Breast epithelium (tissue), 4 donors: ENCODE measurements at places on chromosomes 12 and 14. TPM values are rescaled to one million over a fixed set of nuclear protein-coding genes. Genes with fewer than 3 reads are reported as not detected.

Gene TBC1D30
- total RNA-seq: 16.4 TPM

DNA sequence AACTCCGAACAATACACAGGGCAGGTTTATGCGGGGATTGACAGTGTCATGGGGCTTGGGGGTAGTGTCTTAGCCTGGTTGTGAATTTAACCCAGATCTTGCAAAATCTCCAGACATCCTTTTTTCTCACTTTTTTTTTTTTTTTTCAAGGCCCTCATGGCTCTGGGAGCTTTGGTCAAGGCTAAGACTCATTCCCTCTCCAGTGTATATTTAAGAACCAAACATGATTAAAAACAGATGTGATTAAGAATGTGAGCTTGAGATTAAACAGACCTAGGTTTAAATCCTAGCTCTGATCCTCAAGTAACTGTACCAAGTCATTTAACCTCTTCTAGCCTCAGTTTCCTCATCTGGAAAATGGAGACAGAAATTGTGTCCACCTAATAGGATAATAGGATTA, 151.7 kb upstream of the FUT8 start:
- no peak for DNase-seq

Gene CYP27B1
- 2.2 TPM for total RNA-seq

- no peak for DNase-seq
Measured at GRCh38 chr12:49903700-49904423, at the start of gene FAIM2. Gene FAIM2, minus strand, starts transcription at chr12:49903900. Its CDS starts 108 bp downstream, at chr12:49903792.

Gene DAO
- not detected for total RNA-seq

DNA sequence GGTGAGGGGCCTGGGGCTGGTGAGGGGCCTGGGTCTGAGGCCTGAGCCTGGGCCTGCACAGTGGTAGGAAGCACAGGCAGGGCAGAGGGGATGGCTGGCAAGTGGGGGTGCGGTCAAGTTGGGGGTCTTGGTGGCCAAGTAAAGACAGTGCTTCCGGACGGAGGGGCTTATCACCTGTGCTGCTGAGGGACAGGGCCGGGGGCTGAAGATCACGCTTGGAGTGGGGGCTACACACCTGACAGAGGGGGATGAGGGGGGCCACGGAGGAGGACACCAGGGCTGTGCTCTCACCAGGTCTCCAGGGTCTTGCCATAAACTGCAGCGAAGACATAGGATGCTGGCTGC, 12.2 kb downstream of the TEDC1 start:
- no peak for DNase-seq

Gene C12orf50
- total RNA-seq: not detected

DNA sequence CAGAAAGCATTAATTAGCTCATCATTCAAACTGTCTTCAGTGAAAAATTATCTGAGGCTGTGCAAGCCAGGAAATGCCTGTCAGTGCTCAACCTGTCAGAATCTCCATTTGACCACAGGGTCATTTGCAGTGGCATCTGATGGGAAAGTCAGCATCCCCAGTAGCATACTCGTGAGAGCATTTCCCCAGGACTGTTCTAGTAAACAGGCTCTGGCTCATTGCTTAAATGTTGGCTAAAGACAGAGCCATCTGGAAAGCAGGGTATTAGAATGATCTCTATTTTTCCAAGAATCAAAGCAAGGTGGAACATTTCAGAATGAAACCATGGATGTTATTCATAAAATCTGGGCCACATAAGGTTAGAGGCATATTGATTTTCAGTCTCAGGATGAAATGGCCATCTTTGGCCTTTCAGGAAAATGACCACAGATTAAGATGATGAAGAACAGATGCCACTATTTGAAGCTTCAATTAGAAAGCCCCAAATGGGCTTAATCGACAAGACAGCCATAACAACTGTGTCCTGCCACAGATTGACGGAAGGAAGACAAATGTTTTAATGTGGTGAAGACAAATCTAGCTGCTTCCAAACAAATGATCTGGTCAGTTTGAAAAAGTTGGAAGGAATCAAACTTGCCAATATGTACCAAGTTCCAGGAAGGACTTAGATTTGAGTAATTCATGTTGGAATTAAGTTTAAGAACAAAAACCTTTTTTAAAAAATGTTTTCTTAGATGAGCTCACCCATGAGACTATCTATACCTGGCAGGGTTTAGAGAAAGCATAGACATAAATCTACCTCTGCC, 94.0 kb upstream of the FAR2 start:
- no peak for DNase-seq

Gene AQP5
- total RNA-seq: 3.1 TPM

DNA sequence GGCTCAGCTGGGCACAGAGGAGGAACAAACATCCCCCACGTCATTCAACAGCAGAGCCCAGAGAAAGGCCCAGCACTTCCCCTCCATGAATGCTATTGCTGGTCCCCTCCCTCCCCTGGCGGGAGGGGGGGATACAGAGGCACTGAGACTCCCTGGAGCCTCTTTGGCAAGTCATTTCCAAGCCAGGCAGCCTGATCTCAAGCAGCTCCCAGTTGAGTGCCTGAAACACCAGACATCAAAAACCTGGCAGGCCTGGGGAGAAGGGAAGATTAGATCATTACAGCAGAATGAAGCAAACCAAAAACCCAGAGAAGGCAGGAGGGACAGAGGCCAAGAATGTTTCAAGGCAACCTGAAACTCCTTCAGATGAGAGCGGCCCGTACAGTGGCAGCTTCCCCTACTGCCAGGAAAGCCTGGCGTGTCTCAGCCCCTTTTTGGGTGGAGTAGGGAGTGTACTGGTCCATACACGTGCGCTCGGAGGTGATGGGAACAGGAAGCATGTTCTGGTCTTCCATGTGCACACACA, 92.1 kb downstream of the LRRC74A start:
- DNase-seq: no peak

Gene RPS6KA5
- total RNA-seq: 19.2 TPM

- DNase-seq: peak; percentile 47
Measured at GRCh38 chr14:77314043-77314442, 6.6 kb downstream of the POMT2 start.

Gene SERPINA6
- total RNA-seq: 12.5 TPM

DNA sequence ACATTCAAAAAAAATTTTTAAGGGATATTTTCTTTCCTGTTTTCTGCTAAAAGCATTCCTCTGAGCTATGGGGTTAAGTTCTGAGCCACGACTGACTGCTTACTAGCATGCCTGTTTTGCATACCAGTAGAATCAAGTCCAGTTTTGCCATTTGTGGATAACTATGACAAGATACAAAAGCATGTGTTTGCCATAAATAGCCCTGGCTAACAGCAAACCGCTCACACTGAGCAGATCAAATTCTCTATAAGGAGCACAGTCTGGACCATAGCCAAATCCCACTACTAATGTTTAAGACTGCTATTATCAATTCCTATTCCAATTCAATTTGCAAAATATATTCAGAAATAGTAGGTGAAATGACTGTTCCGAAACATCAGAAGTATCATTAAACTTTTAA, 3.2 kb downstream of the CFL2 start:
- no peak for DNase-seq

- peak; percentile 17 for DNase-seq
Measured at GRCh38 chr14:54366736-54367735, 29.8 kb upstream of the CDKN3 start.

DNA sequence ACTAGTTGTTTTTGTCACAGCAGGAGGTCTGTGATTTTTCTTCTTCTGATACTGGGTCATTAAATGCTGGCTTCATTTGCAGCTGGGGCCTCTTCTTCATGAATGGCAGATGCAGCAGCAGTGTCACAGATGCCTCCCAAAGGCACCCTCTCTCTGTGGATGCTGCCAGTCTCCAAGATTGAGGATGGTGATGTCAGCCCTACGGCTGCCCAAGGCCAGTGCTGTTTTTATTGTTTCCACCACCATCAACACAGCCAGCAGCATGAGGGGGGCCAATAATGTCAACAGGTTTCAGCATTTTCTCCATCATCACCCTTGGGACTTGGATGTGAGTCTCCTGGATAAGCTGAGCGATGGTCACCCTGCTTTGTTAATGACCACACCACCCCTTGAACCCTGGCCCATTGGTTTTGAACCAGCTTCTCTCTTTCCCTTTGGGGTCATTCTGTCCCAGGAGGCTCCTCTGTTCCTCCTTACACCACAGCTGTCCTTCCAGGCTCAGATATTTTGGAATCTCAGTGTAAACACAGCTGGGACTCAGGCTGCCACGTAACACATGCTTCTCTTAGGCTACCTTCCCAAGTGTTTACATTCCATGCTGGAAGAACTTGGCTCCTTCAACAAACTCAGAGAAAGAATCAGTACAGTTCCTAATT, 151.7 kb upstream of the DDHD1 start:
- DNase-seq: no peak

GRCh38 chr14:101857226-101857625, 95.7 kb downstream of the PPP2R5C start:
- no peak for DNase-seq

DNA sequence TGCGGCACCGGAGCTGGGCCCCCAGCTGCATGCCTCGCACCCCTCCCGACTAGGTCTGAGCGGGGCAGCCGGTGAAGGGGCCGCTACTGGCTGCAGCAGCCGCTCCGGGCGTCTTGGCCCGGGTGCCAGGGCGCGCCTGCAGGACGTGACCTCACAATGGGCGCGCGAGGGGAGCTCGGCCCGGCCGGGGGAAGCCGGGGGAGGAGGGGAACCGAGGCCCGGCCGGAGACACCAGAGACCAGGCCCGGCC, 353 bp downstream of the BAG5 start:
- DNase-seq: no peak

DNA sequence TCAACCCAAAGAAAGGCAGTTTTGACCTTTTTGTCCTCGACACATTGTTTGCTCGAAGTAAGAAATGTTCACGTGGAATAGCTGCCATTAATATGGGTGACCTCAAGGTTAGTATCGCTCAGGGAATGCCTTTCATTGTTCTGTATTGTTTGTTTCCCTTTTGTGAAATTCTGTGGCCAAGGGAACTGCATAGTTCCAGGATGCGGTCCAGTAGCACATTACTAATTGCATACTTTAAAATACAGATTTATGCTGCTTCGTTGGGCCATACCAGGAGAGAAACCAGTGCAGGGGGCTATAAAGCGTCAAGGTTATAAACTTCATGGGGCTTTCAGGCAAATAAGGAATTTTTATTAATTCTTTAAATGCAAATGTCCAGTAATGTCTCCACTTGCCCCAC, 73.3 kb upstream of the USP44 start:
- DNase-seq: no peak

DNA sequence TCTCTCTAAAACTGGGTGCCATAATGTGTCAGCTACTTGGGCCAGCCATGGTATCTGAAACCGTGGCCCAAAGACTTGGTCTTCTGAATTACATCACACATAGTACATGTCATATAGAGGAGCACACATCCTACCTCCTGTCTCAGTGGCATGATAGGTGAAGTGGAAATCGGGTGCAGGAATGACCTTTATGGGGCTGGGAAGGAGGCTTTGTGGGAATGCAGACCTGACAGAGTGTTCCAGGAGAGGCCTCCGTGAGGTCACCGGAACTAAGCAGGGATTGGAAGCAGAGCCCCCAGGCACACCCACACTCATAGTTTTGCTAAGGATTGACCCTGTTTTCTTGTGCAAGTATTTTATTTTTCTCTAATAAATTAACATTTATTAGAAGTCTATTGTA, 82.6 kb downstream of the NTF3 start:
- DNase-seq: no peak

DNA sequence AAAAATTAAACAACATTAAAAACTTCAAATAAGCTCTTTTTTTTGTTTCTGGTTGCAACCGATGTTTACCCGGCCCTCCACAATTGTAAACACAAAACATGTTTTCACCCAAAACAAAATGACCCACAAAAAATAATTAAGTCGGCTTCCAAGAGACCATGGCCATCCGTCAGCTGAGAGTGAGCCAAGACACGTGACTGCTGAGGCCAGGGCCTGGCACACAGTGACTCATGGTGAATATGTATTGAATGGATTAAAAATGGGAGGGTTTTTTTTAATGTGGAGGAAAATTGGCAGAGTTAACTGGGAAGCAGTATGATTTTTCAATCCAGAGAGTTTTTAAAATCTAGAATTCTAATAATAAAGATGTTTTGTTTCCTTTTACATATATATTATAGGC, 13.8 kb upstream of the CPNE8 start:
- no peak for DNase-seq

Gene NOXRED1
- total RNA-seq: 1.3 TPM

DNA sequence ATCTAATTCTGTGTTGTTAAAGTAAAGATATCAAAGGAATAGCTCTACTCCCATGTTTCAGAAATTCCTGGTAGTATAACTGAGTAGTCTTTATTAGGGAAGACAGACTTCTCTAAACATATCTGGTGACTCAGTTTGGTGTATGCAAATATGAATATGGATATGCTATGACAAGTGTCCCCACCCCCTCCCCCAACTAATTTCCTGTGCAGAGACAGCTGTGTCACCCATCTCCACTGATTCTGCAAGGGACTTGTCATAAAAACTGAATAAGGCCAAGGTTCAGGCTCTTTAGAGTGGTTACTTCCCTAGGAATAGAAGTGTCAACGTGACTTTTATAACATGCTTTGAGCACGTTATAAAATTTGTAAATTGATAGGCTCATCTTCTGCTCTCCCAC, 429.1 kb downstream of the DAD1 start:
- no peak for DNase-seq

GRCh38 chr14:46734286-46734685, 82.7 kb upstream of the RPL10L start:
- DNase-seq: no peak

DNA sequence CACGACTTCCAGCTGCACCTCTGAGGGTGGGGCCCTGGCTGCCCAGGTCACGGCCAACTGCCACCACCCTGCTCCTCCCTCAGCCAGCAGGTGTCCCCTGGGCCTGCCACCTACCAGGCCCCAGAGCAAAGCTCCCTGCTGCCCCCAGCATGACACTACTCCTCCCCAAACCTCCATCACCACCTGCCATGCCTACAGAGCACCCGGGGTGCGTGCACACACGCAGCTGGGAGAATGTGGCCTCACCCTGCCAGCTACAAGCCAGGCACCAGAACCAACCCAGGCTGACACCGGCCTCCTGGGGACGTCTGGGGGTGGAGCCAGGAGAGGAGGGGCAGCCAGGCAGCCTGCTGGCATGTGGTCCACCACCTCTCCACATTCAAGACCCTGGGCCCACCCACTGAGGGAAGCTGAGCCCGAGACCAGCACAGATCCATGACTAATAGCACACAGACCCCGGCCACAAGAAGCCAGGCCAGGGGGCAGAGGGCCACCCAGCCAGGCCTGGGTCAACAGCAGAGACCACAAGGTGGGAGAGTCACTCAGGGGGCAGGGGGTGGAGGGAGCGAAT, 3.4 kb downstream of the JAG2 start:
- DNase-seq: no peak

- DNase-seq: no peak
Measured at GRCh38 chr14:81435391-81436295, 35.5 kb upstream of the STON2 start.

Gene NPFF
- total RNA-seq: not detected

- DNase-seq: no peak
Measured at GRCh38 chr12:50401500-50402081, 906 bp downstream of the LARP4 start.

GRCh38 chr12:132415327-132416120, 74.4 kb upstream of the FBRSL1 start:
- no peak for DNase-seq

- DNase-seq: no peak
Measured at GRCh38 chr12:50571786-50572185, 67.0 kb downstream of the DIP2B start.

GRCh38 chr12:123057513-123058265, 77.2 kb downstream of the ARL6IP4 start:
- no peak for DNase-seq
